ENCODE measurements at places on chromosomes 12 and 14. TPM values are rescaled to one million over a fixed set of nuclear protein-coding genes. Genes with fewer than 3 reads are reported as not detected.

DNA sequence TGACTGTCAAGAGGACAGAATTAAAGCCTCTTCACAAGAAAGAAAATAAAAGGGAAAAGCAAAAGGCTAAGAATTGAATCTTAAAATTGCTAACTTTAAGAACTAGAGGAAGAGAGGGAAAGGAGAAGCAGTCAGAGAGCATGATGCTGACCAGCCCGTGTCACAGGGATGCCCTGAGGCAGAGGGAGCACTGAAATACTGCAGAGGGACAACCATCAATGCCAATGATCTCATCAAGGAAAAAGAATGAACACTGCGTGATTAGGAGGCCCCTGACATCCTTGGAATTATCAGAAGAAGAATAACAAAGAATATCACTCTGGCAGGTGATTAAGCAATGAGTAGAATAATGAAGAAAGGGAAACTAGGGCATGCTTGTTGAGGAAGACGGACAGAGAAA is 252.2 kb upstream of the GRIP1 start:
- DNase-seq, result no peak

DNA sequence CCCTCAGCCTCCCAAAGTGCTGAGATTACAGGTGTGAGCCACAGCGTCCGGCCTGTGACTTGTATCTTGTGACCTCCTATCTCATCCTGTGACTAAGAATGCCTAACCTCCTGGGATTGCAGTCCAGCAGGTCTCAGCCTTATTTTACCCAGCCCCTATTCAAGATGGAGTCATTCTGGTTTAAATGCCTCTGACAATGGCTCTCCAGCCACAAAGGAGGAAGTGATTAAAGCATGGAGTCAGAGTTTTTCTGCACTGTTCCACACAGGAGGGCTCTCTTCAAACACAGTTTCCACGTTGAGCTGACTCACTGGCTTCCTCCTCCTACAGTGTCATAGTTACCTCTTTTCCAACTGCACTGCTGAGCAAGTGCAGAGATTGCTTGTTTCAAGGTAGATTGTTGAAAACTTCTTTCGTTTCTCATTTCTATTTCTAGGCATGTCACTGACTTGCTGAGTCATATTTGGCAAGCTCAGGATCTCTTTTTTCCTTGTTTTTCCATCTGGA is 383.8 kb downstream of the PCNX1 start:
- no peak for DNase-seq

DNA sequence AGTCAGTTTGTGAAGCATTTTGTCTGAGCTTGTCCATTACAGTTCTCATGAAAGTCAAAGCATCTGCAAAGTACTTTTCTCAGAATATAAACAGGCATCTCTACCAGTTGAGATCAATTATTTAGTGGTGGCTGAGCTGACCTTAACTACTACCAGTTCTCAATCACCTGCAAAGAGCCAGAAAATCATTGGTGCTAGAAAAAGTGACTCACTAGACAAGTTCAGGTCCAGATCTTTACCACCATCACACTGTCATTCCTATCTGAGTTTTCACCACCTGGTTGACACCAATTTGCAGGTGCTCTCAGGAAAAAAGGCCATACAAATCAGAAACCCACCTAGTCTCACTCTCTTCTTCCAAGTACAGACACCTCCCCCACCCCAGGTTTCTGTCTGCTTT is 33.3 kb downstream of the ITPR2 start:
- DNase-seq, result no peak

- DNase-seq, result no peak
These were observed 397.4 kb downstream of the ADAMTS20 start for GRCh38 chr12:43154498-43155045.

NCAPD2 gene
- 11.6 TPM for total RNA-seq

COQ5 gene
- 42.9 TPM for total RNA-seq

All from Right ventricle myocardium inferior (tissue), 1 donor.